Amygdala (tissue), 56 donors: ENCODE measurements at places on chromosomes 3 and 15.
A peak's percentile ranks its signal among the peaks of the same experiment; 100 is the strongest.

GRCh38 chr3:129606636-129607390 lies at the start of gene PLXND1:
Gene PLXND1 (minus strand): TSS chr3:129606676. CDS start chr3:129606639, 37 bp downstream.
- DNase-seq, result no peak

DNA sequence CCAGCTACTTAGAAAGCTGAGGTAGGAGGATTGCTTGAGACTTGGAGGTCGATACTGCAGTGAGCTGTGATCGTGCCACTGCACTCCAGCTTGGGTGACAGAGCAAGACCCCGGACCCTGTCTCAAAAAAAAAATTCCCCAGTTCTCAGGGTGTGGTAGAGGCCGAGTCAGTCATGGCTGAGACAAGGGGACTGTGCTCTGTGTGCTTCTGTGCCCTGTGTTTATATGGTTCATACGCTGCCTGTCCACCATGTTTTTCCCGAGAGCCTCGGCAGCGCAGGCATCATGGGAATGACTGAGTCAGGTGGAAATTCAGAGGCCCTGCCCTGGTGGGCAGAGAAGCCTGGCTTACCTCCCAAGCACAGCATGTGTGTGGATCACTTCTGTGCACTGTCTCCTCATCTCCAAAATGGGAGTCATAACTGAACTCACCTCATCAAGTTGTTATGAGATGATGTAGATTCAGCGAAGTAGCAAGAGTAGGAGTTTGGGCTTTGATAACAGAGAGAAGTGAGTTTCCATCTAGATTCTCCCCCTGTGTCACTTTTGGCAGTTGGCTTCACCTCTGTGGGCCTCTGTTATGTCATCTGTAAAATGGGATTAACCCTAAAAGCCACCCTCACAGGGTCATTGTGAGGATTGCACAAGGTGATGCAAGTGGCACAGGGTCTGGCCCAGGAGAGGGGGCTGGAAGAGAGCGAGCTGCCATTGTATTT lies 56.9 kb downstream of the FLNB start:
- DNase-seq, result no peak

GRCh38 chr3:57150113-57150581 lies 15.0 kb downstream of the IL17RD start:
- DNase-seq, result no peak

DNA sequence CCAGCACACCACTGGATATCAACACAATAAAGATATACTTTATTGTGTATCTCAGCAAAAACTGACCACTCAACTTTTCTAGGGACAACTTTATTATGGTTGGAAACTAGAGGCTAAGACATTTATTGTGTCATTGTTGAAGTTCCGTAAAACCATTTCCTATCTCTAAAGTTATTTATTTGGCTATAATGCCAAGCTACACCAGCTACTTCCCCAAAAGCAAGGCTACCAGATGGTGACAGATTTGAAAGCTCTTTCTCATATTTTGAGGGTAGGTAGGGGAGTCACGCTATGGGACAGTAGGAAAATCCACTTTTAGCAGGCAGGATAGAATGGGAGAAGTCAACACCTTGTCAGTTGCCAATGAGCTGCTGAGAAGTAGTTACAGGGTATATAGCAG lies 834.6 kb upstream of the CFAP20DC start:
- no peak for DNase-seq

- no peak for DNase-seq
Observed at GRCh38 chr3:72437661-72438406, 410.4 kb downstream of the SHQ1 start.

- DNase-seq, result no peak
Observed at GRCh38 chr3:188305220-188305619, 151.3 kb downstream of the LPP start.

- DNase-seq, result no peak
Observed at GRCh38 chr15:75517233-75517632, 61.9 kb downstream of the PTPN9 start.

DNA sequence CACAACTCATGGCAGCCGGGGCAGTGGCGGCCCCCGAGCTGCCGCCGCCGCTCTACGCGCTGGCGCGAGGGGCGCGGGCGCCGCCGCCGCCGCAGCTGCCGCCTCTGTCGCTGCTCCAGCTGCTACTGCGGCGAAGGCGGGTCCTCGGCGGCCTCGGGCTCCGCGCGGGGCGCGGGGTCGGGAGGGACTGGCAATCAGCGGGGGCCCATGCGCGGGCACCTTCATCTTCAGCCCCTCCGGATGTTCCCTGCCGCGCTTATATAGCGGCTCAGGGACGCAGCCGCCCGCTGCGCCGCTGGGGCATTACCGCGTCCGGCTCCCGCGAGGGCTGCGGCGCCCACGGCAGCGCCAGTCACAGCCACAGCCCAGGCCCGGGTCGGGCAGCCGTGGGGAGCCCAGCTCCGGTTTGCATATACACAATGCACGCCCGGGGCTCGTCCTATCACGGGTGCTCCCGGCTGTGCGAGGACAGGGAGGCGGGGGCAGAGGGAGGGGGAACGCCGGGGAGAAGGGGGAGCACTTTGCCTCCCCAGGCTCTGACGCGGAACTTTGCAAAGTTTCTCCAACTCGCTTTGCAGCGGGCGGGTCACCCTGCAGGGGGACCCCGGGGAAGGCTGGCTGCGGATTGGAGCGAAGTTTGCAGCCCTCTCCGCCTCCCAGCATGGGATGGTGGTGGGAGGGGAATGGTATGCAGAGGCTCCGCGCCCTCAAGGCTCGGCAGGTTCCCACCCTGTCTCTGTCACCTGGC lies at the start of gene VGLL3:
Gene VGLL3, minus strand, starts transcription at position 416 of the 748 bp plus-strand sequence. Its CDS starts 406 bp downstream, at position 10.
- peak; percentile 2 for DNase-seq

GRCh38 chr3:172303181-172303580 lies 145.1 kb downstream of the GHSR start:
- DNase-seq, result no peak

DNA sequence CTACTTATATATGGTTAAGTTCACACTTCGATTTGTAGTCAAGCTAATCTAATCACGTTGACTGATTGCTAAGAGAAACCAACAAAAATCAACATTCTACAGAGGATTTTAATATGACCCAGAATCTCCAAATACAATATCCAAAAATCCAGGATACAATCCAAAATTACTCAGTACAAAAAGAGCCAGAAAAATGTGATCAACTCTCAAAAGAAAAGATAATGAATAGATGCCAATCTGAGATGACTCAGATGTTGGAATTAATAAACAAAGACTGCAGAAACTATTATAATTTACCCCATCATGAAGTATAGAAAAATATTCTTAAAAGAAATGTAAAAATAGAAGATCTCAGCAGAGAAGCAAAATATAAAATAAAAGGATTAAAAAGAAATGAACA lies 22.3 kb downstream of the HACL1 start:
- DNase-seq, result no peak

DNA sequence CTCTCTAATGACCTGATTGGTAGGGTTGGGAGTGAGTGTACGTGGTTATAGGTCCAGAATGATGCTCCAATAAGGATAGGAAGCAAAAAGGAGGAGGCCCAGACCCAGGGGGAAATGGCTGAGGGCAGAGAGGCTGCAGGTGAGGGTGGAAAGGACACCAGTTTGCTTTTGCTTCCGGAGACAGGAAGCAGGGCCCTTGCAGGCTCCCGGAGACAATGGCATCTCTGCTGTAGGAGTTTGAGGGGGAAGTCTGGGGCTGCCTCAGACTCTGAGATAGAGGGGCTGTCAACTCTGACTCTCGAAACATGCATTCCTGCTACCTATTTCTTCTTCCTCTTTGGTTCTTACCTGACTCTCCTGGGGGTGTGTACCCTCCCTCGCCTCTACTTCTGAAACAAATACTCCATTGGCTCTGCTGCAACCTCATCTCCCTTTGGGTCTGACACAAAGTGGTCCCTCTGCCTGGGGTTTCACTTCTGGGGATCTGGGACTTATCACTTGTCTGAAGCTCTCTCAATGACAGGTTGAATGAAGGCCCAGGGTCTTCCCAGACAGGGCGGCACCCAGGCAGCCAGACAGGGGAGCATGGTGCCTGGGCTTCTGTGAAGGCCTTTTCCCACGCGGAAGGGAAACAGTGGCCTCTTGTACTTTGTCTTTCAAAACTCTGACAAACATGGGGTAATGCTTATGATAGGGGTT lies 61.5 kb downstream of the CHRD start:
- no peak for DNase-seq

DNA sequence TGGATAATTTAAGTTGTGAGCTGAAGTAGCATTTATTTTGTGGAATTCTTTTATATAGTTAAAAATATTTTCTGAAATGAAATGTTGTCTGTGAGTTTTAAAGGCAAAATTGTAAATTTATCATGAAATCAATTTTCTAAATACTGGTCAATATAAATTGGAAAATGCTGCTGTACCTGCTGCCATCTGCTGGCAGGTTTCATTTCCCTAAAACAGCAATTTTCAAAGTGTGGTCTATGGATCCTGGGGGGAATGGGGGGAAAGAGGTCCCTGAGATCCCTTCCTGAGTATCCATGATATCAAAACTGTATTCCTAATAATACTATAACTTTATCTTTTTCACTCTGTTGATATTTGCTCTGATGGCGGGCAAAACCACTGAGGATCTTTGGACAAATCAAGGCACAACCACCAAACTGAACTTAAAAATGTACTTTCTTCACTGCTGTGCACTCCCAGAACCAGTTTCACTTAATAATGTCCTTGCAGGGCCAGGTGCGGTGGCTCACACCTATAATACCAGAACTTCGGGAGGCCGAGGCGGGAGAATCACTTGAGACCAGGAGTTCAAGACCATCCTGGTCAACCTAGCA lies 17.2 kb upstream of the CCR4 start:
- no peak for DNase-seq

DNA sequence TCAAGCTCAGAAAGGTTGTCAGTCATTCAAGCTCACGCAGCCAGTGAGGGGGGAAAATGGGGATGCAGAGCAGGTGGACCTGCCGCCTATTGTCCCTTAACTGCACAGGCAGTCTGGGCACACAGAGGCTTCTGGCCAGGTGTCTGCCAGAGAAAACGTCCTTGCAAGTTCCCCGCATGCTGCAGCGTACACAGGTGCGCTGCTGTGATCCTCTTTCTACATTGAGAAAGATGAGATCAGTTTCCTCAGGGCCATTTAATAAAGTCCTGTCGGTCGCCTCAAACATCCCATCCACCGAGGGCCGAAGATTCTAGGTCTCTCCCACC lies 445 bp upstream of the TSEN2 start:
- peak; percentile 49 for DNase-seq

DNA sequence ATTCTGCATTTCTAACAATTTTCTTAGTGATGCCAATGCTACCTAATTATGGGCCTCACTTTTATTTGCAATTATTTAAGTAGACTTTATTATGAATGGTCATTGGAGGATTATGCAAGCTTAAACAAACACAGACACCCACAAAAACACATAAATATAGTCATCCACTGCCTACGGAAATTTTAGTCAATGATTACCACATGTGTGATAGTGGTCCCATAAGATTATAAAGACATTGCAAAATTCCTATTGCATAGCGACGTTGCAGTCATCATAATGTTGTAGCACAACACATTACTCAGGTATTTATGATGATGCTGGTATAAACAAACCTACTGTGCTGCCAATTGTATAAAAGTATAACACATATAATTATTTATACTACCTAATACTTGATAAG lies 247.8 kb upstream of the ALCAM start:
- DNase-seq, result no peak

- no peak for DNase-seq
Observed at GRCh38 chr15:68203956-68204355, 1.2 kb downstream of the CALML4 start.

DNA sequence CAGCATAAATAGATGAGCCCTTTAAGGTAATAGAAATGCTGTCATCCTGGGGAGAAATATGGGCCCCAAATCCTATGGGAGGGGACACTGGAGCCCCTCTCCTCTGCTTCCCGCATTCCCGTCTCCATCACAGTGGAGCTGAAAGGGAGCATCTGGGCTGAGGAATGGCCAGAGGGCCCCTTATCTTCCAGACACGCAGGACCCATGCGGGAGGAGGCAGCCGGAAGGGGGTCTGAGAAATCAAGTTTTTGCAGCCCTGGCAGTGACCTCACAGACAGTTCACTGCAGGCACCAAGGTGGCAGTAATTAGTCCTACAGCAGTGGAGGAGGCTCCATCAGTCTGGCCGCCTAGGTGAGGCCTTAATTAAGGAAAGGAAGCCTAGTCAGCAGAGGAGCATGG lies 80.2 kb downstream of the RAB11A start:
- no peak for DNase-seq

DNA sequence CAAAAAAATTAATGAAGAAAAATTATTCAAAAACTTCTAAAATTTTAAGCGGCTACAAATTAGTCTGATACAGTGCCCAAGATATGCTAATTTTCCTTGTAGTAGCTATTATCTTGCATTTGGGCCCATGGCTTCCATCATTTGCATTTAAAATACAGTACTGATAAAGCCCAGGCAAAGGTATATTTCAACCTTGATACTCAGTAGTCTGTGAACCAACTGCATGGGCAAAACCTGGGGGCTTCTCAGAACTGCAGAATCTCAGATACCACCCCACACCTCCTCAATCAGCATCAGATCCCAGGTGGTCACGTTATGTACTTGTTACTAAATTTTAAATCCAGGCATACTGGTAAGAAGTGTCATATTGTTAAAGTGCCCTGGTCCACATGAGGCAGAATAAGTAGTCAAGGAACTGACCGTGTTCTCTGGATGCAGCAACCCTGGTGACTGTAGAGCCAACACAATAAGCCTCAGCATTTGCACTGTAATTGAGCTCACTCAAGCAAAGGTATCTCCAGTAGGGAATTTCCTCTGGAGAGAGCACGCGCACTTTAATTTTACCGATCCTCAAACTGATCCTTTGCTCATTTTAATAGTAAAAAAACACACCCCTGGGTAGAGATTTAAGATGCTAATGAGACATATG lies 31.9 kb downstream of the ZNF385D start:
- no peak for DNase-seq

GRCh38 chr3:63132461-63133250 lies 145.5 kb upstream of the SYNPR start:
- DNase-seq, result no peak

GRCh38 chr3:66386925-66387650 lies 113.7 kb downstream of the LRIG1 start:
- no peak for DNase-seq

- no peak for DNase-seq
Observed at GRCh38 chr3:132652640-132653270, 6.9 kb downstream of the ACAD11 start.
